NCI-H748 treated with DMSO at 0.1 percent for 48 hours (cell line): ENCODE measurements at places on chromosomes 16 and 17.

DNA sequence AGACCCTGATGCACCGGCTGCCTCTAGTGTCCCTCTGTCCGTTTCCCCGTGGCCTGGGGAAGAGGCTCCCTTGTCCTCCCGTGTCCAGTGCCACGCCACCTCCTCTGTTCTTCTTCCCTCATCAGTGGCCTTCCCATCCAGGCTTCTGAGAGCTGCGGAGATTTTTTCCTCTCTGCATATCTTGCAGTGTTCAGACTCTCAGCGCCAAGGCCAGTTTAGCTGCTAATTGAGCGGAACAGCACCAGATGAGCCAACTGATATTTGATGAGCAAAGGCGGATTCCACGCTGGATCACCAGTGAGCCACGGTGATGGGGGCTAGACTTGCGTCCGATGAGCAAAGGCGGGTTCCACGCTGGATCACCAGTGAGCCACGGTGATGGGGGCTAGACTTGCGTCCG lies 257.6 kb downstream of the FOXL1 start:
- DNase-seq = no peak

DNA sequence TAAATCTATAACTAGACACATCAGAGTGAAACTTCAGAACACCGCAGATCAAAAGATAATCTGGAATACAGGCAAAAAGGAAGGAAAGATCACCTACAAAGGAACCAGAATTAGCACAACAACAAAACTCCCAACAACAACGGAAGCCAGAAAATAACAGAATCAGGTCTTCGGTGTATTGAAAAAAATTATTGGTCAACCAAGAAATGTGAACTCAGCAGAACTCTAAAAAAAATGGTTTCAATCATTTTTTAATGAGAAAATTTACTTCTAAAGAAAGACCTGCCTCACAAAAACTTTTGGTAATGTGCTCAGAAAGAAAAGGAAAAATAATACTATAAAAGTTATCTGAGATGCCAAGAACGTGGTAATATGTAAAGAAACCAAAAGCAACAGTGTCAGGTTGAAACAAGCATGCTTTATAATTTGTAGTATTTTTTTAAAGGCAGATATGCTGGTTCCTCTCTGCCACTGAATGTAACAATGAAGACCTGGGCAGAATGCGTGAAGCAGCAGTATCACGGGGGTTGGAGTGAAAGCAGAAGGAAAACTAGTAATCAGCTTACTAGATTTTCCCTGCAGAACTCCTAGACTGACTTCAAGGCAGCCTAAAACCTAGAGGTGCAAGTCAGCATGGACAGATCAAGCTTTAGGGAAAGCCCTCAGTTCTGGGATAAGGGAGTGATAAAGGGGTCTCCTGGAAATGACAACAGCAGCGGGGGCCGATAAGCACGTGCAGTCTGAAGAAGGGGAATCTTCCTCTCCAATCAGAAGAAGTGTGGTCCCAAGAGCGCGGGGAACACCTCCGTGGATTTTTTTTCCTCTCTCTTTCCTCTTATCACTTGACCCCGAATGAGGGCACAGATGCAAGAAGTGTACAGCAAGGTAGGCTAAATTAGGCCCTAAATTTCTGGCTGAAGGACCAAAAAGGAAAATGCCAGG lies 80.9 kb upstream of the TEKT1 start:
- DNase-seq = no peak

- no peak for DNase-seq
Observed at GRCh38 chr16:73354434-73354833, 306.5 kb upstream of the ZFHX3 start.

GRCh38 chr17:10608244-10608643 lies 48.9 kb downstream of the MYH3 start:
- no peak for DNase-seq

GRCh38 chr17:4720787-4721186 lies 10.4 kb downstream of the ARRB2 start:
- no peak for DNase-seq

GRCh38 chr16:83913245-83913633 lies 14.3 kb downstream of the MLYCD start:
- DNase-seq = no peak

- DNase-seq = no peak
Observed at GRCh38 chr16:74601126-74601871, 5.6 kb downstream of the GLG1 start.

DNA sequence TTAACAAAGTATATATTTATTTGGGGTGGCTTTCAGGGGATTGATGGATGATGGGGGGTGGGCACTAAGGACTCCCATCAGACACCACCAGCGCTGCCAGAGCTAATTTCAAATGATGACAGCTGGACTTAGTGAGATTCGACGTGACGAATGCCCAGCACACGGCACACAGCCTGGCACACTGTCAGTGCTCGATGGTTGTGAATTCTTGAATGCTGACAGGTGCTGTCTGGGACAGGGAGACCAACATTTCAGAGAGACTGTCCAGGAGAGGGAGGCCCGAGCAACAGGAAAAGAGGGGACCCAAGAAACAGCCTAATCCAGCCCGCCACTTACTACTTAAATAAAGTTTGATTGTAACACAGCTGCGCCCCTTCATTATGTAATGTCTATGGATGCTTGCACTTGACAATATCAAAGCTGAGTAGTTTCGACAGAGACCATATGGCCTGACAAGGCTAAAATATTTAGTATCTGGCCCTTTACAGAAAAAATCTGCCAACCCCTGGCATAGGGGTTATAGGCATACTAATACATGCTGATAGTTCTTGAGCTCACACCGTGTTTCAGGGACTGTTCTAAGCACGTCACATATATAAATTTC lies 6.2 kb upstream of the MPRIP start:
- DNase-seq = no peak

DNA sequence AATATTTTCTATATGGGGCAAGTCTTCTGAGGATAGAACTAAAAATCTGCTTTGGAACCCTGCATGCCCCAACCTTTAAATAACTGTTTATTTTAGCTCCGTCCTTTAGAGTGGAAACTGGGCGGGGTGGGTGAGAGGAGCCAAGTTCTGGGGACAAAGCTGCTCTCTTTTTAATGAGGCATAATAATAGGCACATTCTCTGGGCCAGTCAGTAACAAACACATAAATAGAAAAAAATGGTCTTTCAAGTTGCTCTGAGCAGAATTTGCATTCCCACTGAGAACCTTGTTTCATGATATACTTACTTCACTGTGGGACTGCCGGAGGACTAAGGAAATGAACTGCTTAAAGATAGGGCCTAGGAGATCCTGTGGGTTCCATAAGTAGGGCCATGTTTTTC lies 51.5 kb downstream of the KNOP1 start:
- DNase-seq = no peak

GRCh38 chr17:41060052-41060604 lies at the start of gene KRTAP2-3:
Gene KRTAP2-3 (minus strand): TSS chr17:41060114. CDS start chr17:41060050, 64 bp downstream.
- no peak for DNase-seq

DNA sequence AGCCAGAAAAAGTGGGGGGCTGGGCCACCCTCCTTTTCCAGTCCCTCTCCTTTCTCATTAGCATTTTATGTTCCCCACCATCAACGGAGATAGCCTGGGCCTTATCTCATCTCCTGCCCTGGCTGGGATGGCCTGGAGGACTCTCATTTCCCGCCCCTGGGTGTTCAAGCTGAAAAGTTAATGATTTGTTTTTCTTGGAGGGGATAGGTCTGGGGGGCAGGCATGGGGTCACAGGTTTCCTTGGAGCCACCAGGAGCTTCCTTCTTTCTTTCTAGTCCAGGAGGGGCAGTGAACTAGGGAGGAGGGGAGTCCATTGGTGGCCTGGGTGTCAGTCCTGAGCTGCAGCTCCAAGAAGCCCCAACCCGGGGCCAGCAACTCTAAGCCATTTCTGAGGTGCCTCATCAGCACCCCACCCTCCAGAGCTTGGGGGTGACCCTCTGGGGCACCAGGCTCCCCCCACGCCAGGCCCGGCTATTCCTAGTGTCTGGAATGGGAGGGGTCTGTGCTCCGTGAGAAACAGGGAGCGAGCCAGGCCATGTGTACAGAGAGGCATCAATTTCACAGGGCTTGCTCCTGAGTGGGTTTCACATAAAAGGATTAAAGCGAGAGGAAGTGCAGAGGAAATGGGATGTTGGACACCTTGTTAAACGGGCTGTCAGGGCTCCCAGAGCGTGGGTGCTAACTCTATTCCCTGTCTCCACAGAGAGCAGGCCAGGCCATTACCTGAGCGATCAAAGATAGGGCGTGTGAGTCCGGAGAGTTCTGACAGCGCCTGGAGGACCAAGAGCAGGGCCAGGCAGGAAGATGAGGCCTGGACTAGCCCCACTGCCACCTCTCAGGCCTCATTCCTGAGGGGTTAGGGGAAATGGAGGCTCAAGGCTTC lies 90.6 kb upstream of the LHX1 start:
- no peak for DNase-seq

DNA sequence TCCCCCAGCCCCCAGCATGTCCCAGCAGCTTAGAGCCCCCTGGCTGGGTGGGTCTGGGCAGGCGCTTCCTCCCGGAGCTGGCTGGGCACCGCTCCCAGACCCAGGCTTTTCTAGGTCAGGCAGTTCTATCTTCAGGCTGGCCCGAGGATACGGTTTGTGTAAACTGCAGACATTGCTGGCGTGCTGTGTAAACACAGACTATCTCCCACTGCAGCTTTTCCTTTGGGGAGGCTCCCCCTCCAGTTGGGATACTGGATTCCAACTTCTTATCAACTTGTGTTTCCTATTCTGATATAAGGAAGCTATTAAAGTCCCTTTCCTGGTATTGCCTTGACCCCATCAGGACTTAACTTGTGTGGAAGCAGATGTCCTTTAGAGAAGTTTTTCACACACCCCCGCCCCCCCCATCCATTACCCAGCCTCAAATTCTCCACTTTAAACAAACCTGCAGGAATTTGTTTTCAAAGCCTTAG lies 18.3 kb upstream of the GNA13 start:
- no peak for DNase-seq

GRCh38 chr17:35094902-35095301 lies 24.8 kb downstream of the RAD51D start:
- no peak for DNase-seq

DNA sequence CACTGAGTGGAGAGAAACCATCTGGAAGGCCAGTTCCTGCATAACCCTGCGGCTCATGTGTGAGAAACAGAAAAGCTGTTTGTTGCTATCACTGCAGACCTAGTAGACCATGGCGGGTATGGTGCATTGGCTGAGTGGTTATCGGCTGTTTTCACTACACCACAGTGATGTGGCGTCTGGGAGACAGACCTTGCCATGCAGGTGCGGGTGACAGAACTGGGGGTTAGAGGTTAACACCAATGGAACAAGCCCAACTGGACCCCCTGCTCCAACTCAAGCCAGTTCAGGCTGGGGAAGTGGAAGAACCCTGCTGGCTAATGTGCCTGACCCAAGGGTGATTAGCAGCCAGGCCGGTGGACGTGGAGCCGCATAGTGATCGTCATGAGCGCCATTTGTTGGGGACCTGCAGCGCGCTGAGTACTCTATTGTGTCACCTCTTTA lies 91.9 kb downstream of the IRF8 start:
- no peak for DNase-seq

- no peak for DNase-seq
Observed at GRCh38 chr16:58809213-58809612, 75.1 kb upstream of the GOT2 start.

- no peak for DNase-seq
Observed at GRCh38 chr17:238071-238963, 56.9 kb upstream of the DOC2B start.

- DNase-seq = no peak
Observed at GRCh38 chr17:66840061-66840460, 5.1 kb downstream of the CACNG5 start.

GRCh38 chr16:23745263-23745662 lies 9.6 kb upstream of the CHP2 start:
- DNase-seq = no peak

- DNase-seq = no peak
Observed at GRCh38 chr16:58026139-58026704, 668 bp downstream of the MMP15 start.

- DNase-seq = no peak
Observed at GRCh38 chr17:55117164-55117563, 147.6 kb upstream of the HLF start.
